ENCODE measurements at places on chromosomes 1 and 21. TPM values are rescaled to one million over a fixed set of nuclear protein-coding genes. Genes with fewer than 3 reads are reported as not detected.

HES4 gene
- 12.9 TPM for total RNA-seq

GCLM gene
- 40.2 TPM for total RNA-seq

ZMYND12 gene
- 2.7 TPM for total RNA-seq

AGMAT gene
- total RNA-seq: 12.6 TPM

DNA sequence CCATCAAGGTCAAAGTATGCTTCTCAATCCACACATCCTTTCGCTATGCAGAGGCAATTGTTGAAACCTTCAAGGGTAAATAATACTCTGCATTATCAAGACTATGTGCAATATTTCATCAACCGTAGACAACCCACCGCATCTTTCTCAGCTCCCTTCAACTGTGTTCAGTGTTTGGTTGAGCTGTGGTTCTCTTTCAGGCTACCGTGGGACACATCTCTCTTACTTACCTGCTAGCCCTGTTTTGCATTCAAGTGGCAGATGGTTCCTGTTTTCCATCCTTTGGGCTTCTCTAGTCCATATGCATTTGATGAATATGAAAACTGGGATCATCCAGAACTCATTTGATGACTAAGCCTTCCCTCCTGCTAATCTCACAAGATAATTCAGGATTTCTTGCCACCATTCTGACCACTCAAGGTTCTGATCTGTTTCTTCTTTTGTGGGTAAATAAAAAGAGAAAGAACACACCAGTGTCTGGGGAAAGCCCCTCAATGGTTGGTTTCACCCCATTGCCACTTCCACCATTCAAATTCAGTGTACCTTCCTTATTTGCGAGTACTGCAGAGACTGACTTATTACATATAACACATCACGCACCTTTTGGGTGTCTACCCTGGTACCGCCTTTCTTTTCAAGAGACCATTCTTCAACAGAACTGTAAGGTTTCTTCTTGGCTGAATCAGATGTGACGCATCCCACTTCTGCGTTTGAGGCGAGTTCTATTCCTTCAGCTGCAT lies 61.7 kb downstream of the BACE2 start:
- DNase-seq: no peak
- H3K4me3 ChIP-seq: no peak overlapping the region
- H3K4me1 ChIP-seq: no peaks in the 10 kb centered on the region
- no peaks in the 10 kb centered on the region for H3K27me3 ChIP-seq
- H3K36me3 ChIP-seq: peaks cover 4% of the 10 kb centered on the region
- H3K27ac ChIP-seq: no peak overlapping the region

GRCh38 chr1:47645151-47645550 lies 207.3 kb downstream of the FOXD2 start:
- no peak overlapping the region for H3K4me3 ChIP-seq
- DNase-seq: no peak
- no peak overlapping the region for H3K27ac ChIP-seq
- H3K27me3 ChIP-seq: no peaks in the 10 kb centered on the region

DNA sequence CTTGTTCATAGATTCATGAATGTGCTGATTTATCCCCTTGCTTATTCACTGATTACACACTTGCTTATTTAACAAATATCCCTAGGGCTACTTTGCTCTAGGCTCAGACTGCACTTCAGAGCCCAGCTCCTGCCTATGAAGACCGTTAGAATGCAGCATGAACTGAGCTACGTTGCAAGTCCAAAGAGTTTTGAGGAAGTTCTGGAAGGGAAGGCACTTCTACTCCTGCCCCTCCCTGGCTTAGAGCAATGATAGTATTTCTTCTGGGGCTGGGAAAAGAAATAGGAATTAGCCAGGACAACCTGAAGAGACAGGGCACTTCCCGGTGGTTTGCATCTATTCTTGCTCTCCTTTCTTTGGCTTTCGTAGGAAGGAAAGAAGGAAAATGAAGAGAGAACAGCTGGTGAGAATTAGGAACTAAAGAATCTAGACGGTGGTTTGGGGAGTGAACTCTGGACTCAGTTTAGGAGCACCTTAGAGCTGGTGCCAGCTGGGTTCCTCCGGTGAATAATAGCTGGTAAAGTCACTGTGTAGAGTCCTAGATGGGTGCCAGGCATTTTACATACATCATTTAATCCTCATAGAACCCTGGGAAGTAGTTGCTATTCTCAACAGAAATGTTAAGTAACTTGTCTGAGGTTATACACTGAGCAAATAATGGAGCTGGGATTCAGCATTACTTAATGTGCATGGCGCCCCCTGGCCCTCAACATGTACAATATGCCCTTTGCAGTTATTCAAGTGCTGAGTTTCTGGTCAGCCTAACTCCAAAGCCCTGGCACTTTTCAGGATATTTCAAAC lies 65.9 kb downstream of the NDUFS5 start:
- peaks cover 30% of the 10 kb centered on the region for H3K4me1 ChIP-seq
- H3K36me3 ChIP-seq: no peaks in the 10 kb centered on the region
- DNase-seq: peak; percentile 75
- no peak overlapping the region for H3K4me3 ChIP-seq
- H3K27me3 ChIP-seq: no peaks in the 10 kb centered on the region
- H3K27ac ChIP-seq: no peak overlapping the region

GRCh38 chr1:78647238-78647637 lies 2.4 kb upstream of the IFI44 start:
- no peaks in the 10 kb centered on the region for H3K27me3 ChIP-seq
- H3K4me3 ChIP-seq: no peak overlapping the region
- no peak for DNase-seq
- no peaks in the 10 kb centered on the region for H3K36me3 ChIP-seq
- no peak overlapping the region for H3K27ac ChIP-seq

- H3K27me3 ChIP-seq: no peaks in the 10 kb centered on the region
- no peak within 1 kb of the TSS for H3K27ac ChIP-seq
- H3K36me3 ChIP-seq: no peaks in the 10 kb centered on the region
Observed at GRCh38 chr1:16921391-16922185, at the start of gene CROCC. Gene CROCC, plus strand, starts transcription at chr1:16921931. Its CDS starts 88 bp downstream, at chr1:16922019.

GRCh38 chr1:49026230-49026811 lies 249.6 kb upstream of the BEND5 start:
- no peaks in the 10 kb centered on the region for H3K4me1 ChIP-seq
- H3K27me3 ChIP-seq: no peaks in the 10 kb centered on the region
- no peak for DNase-seq
- no peak overlapping the region for H3K27ac ChIP-seq
- no peaks in the 10 kb centered on the region for H3K36me3 ChIP-seq
- H3K4me3 ChIP-seq: no peak overlapping the region

DNA sequence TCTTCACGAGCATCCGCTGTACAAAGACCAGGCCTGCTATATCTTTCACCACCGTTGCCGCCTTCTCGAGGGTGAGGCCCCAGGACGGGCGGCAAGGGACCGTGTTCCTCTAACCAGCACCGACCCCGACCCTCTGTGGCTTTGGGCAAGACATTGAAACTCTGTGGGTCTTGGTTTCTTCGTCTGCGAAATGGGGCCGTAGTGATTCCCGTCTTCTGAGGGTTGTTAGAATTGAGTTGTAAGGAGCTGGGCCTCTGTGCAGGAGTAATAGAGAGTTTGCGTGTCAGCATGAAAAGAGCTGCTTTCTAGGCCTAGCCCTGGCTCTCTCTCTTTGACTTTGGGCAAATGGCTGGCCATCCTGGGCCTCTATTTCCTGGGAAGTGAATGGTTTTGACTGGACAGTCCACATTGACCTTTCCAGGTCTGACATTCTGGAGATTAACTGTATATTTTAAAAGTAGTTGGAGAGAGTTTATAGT lies 591 bp downstream of the MRPL37 start:
- H3K4me1 ChIP-seq: peaks cover 20% of the 10 kb centered on the region
- peak overlapping the region; percentile 79 for H3K4me3 ChIP-seq
- H3K36me3 ChIP-seq: peaks cover 25% of the 10 kb centered on the region
- DNase-seq: no peak
- H3K27ac ChIP-seq: peak overlapping the region; percentile 80

DNA sequence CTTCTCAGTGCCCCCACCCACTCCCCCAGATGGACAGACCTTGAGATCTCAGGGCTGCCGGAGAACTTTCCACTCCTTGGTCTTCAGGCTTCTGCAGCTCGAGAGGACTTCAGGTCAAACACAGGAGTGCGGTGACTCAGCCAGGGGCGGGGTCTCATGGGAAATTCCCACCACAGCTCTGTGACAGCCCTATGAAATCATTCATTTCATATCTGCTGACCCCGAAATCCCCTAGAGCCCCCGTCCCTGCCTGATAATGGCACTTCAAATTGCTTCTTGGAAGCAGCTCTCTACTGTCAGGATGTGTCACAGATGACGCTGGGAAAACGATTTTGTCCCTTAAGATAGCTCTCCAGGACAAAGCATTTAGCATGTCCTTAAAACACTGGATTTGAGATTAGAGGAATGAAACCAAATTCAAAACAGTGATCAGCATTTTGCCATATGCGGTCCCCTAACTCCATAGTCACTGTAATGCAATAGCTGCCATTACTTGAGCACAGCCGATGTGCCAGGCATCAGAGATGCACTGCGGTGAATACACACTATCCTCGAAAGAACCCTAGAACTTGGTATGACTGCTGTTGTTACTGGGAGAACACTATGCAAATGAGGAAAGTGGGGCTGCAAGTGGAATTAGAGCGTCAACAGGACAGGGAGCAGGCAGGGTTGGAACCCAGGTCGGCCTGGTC lies at the start of gene TNFRSF9:
TSS of gene TNFRSF9 (minus strand) at position 95 of the 692 bp plus-strand sequence. CDS start 845 bp downstream, outside the sequence.
- H3K4me1 ChIP-seq: peaks cover 5% of the 10 kb centered on the region
- H3K4me3 ChIP-seq: no peak within 1 kb of the TSS
- peaks cover 35% of the 10 kb centered on the region for H3K27me3 ChIP-seq
- H3K36me3 ChIP-seq: no peaks in the 10 kb centered on the region
- DNase-seq: no peak

DNA sequence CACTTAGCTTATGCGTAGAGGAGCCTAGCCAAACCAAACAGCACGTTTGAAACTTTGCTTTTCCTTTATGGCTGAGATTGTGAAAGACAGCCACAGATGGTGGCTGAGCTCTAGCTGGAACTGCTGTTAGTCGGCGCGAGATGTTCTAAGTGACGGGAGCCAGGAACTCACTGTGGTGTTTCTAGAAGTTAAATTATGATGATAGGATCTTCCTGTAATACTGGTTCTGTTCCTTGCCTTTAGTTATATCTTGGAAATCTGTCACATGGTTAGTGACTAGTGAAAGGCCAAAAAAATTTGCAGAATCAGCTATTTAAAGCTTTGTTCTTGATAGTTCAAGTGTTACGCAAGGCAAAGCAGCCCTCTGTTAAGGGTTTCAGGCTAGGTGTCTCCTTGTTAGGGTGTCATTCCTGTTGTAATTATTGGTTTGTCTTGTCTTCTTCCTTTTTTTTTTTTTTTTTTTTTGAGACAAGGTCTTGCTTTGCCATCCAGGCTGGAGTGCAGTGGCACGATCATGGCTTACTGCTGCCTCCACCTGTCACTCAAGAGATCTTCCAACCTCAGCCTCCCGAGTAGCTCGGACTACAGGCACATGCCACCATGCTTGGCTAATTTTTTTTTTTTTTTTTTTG lies 22.6 kb downstream of the AK4 start:
- H3K27me3 ChIP-seq: no peaks in the 10 kb centered on the region
- peaks cover 18% of the 10 kb centered on the region for H3K4me1 ChIP-seq
- peak overlapping the region; percentile 13 for H3K4me3 ChIP-seq
- DNase-seq: peak; percentile 35

DNA sequence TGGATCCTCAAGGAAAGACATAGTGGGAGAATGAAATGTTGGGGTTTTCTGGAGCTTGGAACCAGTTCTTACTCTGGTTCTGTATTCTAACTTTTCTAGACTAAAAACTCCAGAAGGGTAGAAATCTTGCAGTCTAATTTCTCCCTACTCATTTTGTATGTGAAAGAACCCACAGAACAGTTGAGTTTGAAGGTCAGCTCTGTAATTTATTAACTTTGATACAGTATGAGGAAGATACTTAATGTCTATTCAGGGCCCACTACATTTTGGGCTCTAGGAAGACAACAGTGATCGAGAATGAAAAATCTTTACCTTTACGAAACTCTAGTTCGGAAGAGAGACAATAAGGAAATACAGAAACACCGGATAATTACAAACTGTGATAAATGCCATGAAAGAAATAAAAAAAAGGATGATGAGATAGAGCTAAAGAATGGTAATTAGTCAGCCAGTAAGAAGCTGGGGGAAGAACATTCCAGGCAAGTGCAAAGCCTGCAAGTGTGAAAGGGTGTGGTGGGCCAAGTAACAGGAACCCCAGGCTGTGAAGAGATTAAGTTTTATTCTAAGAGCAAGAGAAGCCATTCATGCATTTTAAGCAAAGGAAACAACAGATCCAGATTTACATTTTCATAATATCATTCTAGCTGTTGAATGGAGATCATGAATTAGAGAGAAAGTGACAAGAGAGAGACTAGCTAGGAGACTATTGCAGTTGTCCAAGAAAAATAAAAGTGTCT lies 159.9 kb upstream of the HMCN1 start:
- H3K4me3 ChIP-seq: no peak overlapping the region
- DNase-seq: no peak
- no peaks in the 10 kb centered on the region for H3K36me3 ChIP-seq
- H3K27ac ChIP-seq: no peak overlapping the region

DNA sequence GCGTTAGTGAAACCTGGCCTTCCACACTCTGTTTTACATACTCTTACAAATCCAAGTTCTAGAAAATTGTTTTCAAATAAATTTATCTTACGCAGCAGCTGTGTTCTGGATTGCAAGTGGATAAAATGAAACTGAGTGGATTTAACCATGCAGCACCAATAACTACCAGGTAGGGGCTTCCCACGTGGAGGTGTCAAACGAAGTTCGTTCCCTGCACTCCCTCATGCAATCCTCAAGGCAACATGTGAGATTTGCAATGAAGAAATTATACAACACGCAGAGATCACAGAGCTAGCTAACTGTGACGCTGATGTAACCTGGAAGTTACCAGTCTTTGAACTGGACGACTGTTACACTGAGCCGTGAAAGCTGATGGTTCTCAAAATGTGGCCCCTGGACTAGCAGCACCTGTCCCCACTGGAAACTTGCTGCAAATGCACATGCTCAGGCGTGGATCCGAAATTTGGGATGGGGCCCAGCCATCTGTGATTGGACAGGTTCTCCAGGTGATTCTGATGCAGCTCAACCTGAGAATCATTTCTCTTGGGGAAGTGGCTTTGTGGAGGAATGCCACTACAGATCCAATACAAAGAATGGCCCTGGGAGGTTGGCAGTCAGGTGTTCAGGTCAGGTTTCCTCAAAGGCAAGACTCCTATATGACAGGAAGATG lies 36.3 kb downstream of the RSPH1 start:
- DNase-seq: no peak
- no peak overlapping the region for H3K4me3 ChIP-seq

DNA sequence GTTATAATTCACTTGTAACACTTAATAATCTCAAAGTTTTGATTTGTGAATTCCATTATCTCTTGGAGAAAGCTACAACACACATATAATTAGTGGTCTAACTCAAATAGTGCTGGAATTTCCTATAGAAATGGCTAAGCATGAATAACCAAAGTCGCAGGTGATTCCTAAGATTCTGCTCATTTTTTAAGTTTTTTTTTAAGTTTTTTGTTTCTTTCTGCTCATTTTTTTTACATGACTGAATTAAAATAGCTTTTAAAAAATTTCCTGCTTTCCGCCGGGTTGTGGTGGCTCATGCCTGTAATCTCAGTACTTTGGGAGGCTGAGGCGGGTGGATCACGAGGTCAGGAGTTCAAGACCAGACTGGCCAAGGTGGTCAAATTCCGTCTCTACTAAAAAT lies 90.4 kb downstream of the APP start:
- H3K4me1 ChIP-seq: no peaks in the 10 kb centered on the region
- no peak overlapping the region for H3K4me3 ChIP-seq
- no peak overlapping the region for H3K27ac ChIP-seq
- H3K27me3 ChIP-seq: no peaks in the 10 kb centered on the region

GRCh38 chr1:107135463-107135862 lies 5.4 kb upstream of the NTNG1 start:
- DNase-seq: no peak
- peaks cover 2% of the 10 kb centered on the region for H3K27me3 ChIP-seq
- H3K27ac ChIP-seq: no peak overlapping the region
- H3K4me3 ChIP-seq: no peak overlapping the region
